ENCODE measurements at places on chromosomes 3 and 15.

DNA sequence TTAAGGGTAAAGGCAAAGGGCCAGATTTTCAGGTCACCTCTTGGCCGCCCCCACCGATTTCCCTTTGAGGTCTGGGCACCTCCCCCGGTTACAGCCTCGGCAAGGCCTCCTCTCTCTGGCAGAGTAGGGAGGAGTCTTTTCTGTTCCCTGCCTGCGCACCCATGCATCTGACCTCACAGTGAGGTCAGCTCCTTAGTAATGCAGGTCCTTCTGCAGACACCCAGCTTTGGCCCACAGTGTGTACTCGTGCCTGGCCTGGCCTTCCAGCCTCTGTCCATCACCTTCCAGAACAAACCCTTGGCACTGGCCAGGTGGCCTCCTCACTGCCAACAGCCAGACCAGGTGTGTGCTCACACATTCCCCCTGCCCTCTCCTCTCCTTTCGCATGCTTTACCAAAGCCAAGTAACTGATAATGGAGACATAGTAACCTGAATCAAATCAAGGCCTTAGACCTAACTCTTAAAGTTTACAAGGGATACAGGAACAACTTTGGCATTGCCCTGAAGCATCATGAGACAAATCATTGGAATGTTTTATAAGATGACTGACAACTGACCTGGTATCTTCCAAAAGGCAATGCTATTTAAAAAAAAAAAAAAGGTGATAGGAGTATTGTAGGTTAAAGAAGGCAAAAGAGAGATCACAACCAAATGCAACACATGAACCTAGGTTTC, 61.3 kb downstream of the CORO2B start:
- DNase-seq = no peak

DNA sequence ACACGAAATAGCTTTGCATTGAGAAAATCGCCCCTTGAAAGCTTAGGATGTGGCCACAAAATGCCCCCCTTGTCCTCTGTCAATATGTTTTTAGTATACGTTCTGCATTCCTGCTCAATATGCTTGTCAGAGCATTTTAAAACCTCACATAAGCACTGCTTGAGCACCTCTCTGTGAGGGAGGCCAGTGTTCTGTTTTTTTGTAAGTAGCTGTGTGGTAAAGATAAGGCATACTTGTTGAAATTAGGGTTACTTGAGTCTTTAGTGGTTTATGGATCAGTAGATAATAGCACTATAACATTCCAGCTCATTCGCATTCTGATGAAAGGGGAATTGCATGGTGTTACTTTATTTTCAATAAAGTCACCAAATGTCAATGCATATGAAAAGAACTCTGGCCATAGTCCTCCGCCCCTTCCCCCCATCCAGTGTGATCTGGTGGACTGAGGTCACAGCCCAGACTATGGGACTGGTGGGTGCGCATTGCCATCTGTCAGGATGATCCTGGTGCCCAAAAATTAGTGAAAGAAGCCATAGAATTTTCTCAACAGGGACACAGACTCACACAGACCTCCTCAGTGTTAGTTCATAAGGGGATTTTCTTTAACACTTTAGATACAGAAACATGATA, 33.1 kb downstream of the IL1RAP start:
- no peak for DNase-seq

GRCh38 chr3:129365296-129366136, 62.9 kb downstream of the EFCAB12 start:
- DNase-seq = no peak

- no peak for DNase-seq
These were observed 49.8 kb downstream of the ST3GAL6 start for GRCh38 chr3:98812851-98813374.

GRCh38 chr15:99909592-99910295, 176.5 kb upstream of the LYSMD4 start:
- DNase-seq = no peak

DNA sequence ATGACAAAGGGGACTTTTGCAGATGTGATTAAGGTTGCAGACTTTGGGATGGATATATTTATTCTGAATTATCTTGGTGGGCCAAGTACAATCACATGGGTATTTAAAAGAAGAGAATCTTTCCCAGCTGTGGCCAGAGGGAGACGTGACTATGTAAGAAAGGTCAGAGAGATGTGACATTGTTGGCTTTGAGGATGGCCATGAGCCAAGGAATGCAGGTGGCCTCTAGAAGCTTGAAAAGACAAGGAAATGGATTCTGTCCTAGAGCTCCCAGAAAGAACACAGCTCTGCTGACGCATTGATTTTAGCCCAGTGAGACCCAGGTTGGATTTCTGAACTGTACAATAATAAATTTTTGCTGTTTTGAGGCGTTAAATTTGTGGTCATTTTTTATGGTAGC, 616.0 kb upstream of the TBL1XR1 start:
- DNase-seq = no peak

- DNase-seq = no peak
These were observed 23.1 kb downstream of the SLC24A5 start for GRCh38 chr15:48143856-48144255.

DNA sequence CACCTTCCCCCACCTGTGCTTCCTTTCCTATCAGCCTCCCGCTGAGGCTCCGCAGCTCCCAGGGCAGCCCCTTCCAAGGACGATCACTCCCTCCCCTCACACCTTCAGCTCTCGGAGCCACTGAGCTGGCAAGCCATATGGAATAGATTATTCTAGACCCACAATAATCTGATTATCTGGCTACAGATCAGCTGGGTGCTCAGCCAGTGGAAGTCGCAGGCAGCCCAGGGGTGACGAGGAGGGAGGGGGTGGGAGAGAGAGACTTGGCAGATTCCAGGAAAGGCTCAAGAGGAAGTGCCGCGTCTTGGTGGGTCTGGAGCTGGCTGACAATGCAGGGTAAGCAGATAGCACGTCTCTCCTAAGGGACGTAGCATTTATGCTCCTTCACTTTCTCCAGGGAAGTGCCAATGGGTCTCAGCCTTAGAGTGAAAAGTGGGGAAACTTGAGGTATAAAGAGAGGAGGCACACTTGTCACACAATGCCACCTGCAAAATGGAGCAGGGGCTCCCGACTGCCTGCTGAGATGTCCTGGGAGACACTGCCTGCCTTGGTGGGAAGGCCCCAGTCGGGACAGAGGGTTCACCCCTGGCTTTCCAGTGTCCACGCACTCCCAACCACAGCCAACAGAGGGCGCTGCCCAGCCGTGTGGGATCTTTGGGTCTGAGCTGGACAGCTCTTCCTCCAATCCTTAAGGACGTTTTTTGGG, 9.4 kb upstream of the MESP1 start:
- peak; percentile 35 for DNase-seq

DNA sequence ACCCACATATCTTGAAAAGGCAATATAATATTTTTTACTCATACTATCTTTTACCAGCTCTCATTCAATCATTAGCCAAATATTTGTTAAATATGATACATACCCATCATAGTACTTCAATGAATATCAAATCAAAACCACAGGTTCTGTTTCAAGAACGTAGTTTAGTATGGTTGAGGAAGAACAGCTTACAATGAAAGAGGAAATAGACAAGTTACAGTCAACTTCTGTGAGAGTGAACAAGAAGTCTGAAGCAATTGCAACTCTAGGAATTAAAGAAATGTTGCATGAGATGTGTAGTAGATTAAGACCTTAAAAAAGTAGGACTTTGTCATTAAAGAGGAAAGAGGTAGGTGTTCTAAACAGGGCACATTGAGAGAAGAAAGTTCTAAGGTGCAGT, 9.3 kb downstream of the BCHE start:
- no peak for DNase-seq

GRCh38 chr3:39707314-39707909, 102.0 kb upstream of the MYRIP start:
- DNase-seq = no peak

DNA sequence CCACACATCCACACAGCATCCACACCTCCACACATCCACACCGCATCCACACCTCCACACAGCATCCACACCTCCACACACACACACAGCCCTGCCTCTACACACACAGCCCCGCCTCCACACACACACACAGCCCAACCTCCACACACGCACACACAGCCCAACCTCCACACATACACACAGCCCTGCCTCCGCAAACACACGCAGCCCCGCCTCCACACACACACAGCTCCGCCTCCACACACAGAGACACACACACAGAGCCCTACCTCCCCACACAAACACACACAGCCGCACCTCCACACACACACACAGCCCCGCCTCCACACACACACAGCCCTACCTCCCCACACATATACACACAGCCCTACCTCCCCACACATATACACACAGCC, 4.7 kb downstream of the MESP1 start:
- no peak for DNase-seq

- no peak for DNase-seq
These were observed 5.2 kb upstream of the CPLX3 start for GRCh38 chr15:74821091-74821789.

DNA sequence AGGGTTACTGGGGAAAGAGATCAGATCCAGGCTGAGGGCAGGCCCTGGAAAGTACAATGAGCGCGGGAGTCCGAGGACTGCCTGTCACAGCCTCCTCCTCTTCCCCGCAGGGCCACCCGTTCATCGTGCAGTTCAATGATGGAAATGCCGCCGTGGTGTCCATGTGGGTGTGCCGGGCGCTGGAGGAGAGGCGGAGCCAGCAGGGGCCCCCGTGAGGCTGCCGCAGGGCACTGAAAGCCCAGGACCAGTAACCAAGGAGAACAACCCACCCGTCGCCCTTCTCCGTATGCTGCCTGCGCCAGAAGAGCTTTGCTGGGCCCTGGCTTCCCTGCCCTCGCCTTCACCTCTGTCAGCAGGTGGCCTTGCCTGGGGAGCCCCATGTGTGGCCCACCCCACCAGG, 18.8 kb upstream of the SKOR1 start:
- no peak for DNase-seq

GRCh38 chr15:49926740-49927139, 192.3 kb downstream of the ATP8B4 start:
- DNase-seq = no peak

- no peak for DNase-seq
These were observed 193.4 kb upstream of the UBE2E1 start for GRCh38 chr3:23612296-23612891.

DNA sequence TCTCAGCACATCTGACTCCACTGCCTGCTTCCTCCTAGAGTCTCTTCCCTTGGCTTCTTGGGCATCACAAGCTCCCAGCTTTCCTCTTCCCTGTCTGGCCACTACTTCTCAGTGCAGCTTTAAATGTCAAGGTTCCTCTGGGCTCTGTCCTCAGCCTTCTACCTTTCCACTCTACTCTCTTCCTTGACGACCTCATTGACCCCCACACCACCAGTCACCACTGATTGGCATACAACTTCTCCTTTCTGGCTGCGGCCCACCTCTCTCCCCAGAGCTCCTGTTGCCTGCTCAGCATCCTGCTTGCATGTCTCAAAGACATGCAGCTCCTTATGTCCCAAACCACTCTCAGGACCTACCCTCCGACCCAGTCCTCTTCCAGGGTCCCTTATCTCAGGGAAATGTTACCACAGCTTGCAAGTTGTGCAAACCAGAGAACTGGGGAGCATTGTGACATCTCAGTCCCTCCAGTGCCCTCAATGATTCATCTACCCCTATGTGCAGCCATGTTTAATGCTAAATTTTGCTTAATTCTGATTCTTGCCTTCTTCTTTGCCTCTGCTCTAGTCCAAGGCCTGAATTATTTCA, 49.9 kb downstream of the TRPM1 start:
- no peak for DNase-seq

GRCh38 chr3:107910713-107911259, 180.0 kb downstream of the CD47 start:
- DNase-seq = no peak

DNA sequence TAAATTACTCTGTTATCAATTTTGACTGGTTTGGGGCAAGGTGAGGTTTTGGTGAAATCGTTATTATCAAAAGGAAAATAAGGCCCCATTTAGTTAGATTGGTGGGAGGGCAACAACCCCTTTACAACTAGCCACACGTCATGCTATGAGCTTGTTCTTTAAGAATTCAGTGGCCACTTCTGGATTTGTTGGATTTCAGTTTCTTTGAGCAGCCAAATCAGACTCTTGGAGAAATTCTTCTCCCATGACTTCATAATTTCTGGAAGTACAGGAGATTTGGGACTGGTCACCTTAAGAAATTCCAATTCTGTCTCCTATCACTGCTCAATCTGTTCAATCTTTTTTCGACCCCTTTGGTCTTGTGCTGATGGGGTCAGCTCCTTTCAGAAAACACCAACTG, 14.8 kb upstream of the WNT5A start:
- no peak for DNase-seq

DNA sequence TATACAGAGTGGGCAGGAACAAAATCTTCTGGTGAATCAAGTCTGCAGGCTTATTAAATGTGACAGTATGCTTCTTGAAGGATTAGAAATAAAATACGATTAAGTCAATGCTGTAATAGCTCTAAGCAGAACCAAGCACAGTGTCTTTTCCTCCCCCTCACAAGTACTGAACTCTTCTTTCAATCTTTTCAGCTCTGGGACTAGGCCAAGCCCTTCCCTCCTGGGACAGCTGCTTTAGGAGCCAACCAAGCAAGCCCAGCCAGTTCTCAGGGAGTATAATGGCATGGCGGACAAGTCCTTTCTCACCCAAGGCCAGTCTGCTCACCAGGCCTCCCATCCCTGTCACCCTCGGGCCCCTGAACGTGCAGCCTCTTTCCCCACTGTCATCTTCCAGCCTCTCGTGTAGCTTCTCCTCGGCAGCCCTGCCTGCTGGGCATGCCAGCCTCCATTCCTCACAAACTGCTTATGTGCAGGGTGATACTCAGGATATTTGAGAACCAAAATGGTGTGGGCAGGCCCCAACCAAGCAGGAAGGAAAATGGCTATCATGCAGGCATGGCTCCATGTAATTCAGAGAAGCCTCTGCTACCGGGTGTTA, 8.4 kb upstream of the PPP1R2 start:
- no peak for DNase-seq

DNA sequence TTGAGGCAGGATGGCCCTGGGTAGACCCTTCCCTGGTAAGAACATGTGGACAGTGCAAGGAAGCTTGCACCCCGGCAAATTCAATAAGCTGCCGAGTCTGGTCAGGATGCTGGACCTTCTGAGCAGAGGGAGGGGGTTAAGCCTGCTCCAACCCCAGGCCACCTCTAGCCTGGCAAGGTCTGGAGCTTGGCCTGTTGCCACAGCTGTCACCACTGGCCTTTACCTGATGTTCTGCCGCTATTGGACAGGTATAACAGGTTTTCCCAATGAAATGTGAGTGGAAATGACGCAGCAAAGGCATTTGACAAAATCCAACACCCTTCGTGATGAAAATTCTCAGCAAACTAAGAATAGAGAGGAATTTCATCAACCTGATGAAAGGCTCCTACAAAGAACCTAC, 699 bp upstream of the MESP1 start:
- no peak for DNase-seq

DNA sequence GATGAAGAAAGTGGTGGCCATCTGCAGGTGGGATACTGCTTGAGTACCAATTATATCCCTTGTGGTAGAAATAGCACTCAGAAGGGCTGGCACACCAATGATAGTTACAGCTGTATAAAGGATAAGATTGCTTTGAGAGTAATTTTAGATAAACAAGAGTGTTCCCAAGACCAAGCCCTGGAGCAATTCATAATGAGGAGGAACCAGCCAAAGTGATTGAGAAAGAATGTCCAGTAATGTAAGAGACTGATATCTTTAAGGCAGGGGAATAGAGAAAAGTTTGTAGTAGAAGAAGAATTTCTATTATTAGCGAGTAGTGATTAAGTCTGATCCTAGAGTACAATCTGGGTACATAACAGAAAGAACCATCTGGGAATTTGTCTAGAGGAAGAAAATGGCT, 945.1 kb downstream of the OTOL1 start:
- DNase-seq = no peak
